ENCODE measurements at places on chromosomes 13 and 19.

DNA sequence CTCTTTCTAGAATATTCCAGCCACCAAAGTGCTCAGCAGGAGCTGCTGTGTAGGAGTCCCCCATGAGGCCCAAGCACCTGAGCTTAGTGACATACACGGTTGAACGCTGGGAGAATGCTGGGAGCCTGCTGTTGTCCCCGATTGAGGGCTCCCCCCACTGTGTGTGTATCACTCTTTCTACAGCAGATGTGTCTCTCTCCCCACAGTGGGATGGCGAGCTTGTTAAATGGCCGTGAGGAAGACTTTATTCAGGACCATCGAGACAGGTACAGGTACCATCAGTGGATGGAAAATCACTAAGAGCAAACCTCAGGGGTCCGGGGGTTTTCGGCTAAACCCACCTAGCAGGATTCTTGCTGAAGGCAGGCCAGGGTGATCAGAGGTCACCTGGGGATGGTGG lies 22.7 kb downstream of the EPN1 start:
- DNase-seq, result no peak

- no peak for DNase-seq
Measured at GRCh38 chr13:28534210-28534609, 39.3 kb upstream of the FLT1 start.

GRCh38 chr19:58364146-58364545 lies 1.6 kb upstream of the ZNF497 start:
- DNase-seq, result no peak

DNA sequence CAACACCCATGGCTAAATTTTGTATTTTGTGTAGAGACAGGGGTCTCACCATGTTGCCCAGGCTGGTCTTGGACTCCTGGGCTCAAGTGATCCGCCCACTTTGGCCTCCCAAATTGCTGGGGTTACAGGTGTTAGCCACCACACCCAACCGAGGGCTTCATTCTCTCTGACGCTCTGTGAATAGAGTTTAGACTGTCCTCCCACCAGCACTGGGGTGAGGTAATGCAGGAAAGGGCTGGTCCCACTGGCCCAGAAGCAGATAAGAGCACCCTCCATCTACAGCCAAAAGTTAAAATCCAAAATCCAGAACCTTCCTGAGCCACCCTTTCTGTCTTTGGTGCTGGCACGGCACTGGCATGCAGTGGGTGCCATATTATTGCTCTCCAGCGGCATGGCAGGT lies 31.8 kb upstream of the HOMER3 start:
- no peak for DNase-seq

- no peak for DNase-seq
Measured at GRCh38 chr13:50198508-50198907, 183.3 kb downstream of the KCNRG start.

- no peak for DNase-seq
Measured at GRCh38 chr19:34461375-34462100, 20.0 kb upstream of the WTIP start.

- DNase-seq, result peak; percentile 71
Measured at GRCh38 chr13:46288570-46289259, 77.0 kb downstream of the LRRC63 start.

DNA sequence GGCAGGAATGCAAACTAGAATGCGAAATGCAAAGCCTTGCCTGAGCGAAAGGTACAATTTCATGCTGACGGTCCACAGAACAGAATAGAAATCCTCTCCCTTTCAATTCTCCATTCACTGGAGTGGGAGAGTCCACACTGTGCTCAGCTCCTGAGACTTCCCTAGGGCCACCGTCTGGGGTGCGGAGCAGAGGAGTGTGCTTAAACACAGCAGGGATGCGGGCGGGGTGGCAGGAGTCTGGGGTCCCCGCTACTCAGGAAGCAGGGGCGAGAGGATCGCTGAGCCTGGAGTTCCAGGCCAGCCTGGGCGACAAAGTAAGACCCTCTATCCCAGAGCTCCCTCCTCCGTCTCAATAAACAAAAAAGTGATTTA lies 552 bp upstream of the ZNF816 start:
- peak; percentile 14 for DNase-seq

- no peak for DNase-seq
Measured at GRCh38 chr13:34076319-34076718, 258.4 kb downstream of the RFC3 start.

GRCh38 chr13:39918620-39919236 lies 263.3 kb downstream of the COG6 start:
- no peak for DNase-seq

DNA sequence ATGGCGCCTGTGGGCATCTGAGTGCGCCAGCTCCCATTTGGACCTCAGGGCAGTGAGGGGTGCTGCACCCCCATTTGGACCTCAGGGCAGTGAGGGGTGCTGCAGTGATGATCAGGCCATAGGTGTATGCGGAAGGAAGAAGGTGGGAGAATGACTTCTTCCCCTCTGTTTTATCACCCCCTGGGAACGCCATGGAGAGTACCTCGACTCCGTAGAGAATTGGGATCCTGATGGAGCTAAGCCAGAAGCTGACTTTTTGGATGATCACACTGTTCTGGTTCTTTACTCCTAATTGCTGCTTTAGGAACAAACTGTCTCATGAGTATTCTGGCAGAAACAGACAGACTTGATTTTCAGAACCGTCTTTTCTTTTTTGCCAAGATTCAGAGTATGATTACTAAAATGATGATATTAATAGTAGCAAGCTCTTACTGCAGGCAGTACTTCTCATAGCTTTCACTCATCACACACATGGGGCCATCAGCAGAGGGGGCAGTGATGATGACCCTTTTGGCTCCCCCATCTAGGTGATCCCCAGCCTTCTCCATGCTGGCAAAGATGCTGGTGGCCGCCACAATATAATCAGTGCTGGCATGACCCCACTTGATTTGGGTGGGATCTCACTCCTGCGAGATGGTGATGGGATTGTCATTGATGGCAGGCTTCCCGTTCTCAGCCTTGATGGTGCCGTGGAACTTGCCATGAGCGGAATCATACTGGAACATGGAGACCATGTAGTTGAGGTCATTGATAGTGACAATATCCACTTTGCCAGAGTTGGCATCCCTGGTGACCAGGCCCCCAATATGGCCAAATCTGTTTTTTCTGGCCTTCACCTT lies 10.3 kb upstream of the UBAC2 start:
- no peak for DNase-seq

- no peak for DNase-seq
Measured at GRCh38 chr13:96027496-96027895, 25.7 kb downstream of the UGGT2 start.

GRCh38 chr13:78701383-78701782 lies 42.4 kb upstream of the OBI1 start:
- DNase-seq, result no peak

- no peak for DNase-seq
Measured at GRCh38 chr13:33129094-33129832, 113.0 kb downstream of the KL start.

DNA sequence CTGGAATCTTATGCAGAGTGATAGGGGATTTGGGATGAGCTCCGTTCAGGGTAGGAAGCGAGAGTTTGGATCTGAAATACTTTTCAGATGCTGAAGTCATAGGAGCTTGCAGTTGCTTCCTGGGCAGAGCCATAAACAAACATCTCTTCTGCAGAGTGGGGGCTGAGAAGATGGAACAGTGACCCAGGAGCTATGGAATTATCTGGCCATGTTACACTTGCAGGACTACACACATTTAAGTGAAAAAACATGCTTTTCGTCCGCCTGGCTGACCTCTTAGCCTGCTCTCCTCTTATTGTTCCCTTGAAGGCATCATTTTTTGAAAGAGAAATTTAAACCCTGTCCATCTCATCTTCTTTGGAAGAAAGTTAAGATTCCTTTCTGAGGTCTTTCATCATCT lies 40.7 kb downstream of the PSG11 start:
- no peak for DNase-seq

- no peak for DNase-seq
Measured at GRCh38 chr13:34730961-34731360, 211.1 kb upstream of the NBEA start.

- DNase-seq, result no peak
Measured at GRCh38 chr13:42971691-42972347, 20.2 kb downstream of the EPSTI1 start.

DNA sequence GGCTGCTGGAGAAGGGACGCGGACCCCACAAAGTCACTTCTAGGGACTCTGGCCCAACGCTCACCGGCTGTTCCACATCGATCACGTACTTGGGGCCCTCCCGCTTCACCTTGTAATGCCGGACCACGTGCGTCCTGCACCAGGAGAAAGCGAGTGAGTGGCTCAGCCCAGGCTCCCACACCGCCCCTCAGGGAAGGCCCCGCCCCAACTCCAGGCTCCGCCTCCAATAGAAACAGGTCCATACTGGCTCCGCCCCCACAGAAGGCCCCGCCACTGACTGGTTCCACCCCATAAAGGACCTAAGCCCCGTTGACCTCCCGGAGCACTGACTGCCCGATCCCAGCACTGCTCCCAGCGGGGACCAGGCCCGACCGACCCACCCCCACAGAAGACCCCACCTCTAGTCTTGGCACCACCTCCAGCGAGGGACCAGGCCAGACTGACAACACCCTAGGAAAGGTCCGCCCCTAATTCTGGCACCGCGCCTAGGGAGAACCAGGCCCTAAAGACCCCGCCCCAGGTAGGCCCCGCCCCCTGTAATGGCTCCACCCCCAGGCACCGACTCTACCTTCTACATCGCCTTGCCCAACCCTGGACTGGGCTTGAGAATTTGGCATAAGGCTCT lies 11.3 kb downstream of the STAP2 start:
- DNase-seq, result peak; percentile 68

- DNase-seq, result no peak
Measured at GRCh38 chr19:1471010-1471514, 8.0 kb downstream of the C19orf25 start.

DNA sequence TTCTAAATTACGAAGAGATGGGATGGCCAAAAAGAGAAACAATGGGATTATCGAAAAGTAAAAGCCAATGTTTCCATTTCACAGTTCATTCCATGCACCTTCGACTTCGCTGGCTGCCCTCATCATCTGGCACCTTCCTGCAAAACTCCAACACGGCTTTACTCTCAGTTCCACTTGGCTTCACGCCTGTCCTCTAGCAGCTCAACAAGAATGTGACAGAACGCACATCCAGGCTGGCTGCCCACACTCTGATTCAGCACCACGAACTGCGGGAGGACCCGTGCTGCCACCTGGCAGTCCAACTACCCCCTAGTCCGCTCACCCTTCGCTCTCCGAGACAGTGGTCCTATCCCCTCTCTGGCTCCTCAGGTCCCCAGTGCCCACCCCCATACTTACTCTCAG lies 11.7 kb downstream of the ATP7B start:
- peak; percentile 13 for DNase-seq

DNA sequence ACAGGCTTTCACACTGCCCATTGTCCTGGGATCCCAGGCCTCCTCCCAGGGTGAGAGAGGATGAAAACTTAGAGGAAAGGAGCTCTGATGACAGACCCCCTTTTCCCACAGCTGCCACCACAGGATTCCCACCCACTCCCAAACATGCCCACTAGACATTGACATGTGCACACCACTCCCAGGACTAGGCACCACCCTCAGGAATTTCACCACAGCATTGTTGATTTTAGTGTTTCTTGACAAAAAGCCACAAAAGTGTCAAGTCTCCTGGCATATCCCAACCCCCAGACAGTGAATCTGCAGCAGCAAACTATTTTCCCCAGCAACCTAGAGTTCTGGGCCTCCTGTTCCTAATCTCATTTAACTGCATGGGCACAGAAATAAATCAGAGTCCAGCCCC lies 10.1 kb downstream of the ZNF714 start:
- DNase-seq, result peak; percentile 8

- DNase-seq, result no peak
Measured at GRCh38 chr13:46720189-46720588, 76.8 kb downstream of the ESD start.

DNA sequence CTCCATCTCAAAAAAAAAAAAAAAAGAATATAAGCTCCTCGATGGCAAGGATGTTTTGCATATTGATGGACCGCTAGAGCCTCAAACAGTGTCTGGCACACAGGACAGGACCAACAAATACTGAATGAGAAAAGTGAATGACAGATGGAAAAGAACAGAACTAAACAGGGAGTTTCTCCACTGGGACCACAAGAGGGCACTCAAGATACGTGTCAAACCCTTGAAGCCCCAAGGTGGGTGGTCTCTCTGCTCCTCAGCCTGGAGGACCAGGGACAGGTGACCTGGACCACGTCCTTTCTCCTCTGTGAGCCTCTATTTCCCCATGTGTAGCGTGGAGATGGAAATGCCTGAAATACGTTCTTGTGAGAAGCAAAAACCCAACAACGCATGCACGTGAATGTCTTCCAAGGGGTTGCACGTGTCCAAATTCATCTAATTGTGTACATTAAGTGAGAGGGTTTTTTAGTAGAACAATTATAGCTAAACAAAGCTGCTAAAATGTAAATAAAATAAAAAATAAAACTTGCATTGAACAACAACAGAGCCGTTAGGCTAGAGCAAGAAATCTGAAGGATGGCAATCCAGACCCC lies 5.7 kb upstream of the CDC42EP5 start:
- DNase-seq, result peak; percentile 63

DNA sequence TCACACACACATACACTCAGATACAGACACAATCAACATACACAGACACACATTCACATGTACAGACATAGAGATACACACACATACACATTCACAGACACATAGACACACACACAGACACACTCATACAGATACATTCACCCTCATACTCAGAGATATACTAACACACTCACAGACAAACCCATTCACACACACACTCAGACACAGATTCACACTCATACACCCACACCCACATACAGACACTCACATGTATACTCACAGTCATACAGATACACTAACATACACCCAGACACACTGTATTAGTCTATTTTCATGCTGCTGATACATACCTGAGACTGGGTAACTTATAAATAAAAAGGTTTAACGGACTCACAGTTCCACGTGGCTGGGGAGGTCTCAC lies 30.8 kb downstream of the GJA3 start:
- no peak for DNase-seq

- DNase-seq, result no peak
Measured at GRCh38 chr19:11444059-11444458, 8.6 kb downstream of the PRKCSH start.

GRCh38 chr13:48510698-48511097 lies 22.2 kb downstream of the RCBTB2 start:
- no peak for DNase-seq

- no peak for DNase-seq
Measured at GRCh38 chr13:42076309-42076713, 27.9 kb downstream of the DGKH start.

DNA sequence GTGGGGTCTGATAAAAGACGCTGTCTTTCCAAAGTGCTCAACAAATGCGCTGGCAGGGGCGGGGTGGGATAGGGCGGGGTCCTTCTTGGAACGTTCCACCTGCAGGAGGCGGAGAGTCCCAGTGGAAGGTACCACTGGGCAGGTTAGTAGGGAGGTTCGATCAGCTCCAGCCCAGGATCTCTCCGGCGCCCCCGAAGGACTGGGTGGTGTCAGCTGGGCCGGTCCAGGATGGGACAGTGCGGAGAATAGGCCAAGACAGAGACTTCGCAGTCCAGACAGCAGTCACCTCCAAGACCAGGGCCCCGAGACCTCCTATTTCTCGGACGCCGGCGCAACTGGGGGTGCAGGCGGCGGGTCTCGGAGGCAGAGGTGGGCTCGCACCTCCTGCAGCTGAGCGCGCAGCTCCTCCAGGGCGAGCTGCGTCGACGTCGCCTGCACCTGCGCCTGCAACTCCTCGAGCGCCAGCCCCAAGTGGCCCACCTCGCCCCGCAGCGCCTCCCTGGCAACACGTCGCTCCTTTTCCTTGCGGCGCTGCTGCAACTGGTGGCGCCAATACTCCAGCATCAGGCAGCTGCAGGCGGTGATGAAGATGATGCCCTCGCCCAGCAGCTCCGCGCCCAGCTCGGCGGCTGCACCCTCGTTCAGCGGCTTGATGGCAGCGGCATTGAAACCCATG lies 21.6 kb downstream of the VASP start:
- DNase-seq, result peak; percentile 81

All from brain (organoid and tissue), 16 donors.